Motor neuron (in vitro differentiated cells): ENCODE measurements at places on chromosomes 12 and 14. TPM values are rescaled to one million over a fixed set of nuclear protein-coding genes. Genes with fewer than 3 reads are reported as not detected.

- no peak for ATAC-seq
Observed at GRCh38 chr14:102415671-102416070, 52.9 kb downstream of the TECPR2 start.

DNA sequence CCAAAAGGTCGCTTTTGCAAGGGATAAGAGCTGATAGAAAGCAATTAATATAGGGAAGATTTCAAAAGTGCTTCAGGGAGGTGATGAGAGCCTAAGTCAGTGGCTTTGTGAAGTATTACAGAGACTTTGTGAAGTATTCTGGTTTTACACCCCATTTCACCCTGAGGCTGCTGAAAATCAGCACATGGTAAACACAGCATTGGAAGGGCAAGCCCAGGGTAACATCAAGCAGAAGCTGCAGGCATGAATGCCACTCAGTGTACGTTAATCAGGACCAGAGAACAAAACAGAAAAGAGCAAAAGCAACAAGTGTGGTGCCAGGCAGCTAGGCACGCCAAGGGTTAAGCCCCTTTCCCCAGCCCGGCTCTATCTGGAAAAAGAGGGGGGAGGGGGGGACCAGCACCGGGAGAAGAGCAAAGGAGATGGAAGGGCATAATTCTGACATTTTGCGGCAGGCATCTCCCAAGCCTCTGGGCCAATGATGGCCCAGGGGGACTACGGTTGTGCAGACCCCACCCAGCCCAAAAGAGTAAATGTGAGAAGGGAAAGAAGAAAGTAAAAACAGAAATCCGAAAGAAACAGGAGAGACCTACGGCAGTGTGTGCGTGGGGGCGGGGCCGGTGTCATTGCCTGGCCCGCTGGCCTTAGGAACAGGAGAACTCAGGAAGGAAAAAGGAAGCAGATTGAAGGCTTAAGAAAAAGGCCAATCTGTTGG, 58.9 kb downstream of the DHRS2 start:
- ATAC-seq = peak; percentile 77

- ATAC-seq = no peak
Observed at GRCh38 chr14:104339829-104340228, 201.4 kb downstream of the KIF26A start.

DNA sequence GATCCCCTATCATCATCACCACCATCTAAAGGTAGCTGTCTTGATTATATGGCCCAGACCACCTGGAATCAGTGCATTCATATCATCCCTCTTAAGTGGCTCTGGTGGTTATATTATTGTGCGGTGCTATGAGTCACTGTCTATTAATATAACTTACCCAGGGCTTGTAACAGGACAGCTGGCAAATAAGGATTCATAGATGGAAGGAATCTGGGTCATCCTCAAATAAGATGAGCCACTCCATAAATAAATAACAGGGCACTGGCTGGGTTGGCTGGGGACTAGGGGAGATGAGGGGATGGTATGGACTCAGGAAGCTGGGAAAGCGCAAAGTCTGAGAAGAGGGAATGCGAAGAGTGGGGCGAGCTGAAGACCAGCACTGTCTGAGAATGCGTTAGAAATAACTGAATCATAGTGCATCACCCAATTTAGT, 216.1 kb downstream of the NUAK1 start:
- ATAC-seq = peak; percentile 51

The CAPZA3 gene
- not detected in 2 replicates for total RNA-seq

The FAM186B gene
- total RNA-seq = 1.3 and 1.5 TPM in 2 replicates
